Daoy (cell line): ENCODE measurements at places on chromosomes 16 and 17. TPM values are rescaled to one million over a fixed set of nuclear protein-coding genes. Genes with fewer than 3 reads are reported as not detected.

SLC38A8 gene
- not detected in 2 replicates for total RNA-seq

RASD1 gene
- 0.46 TPM in 1 of 2 replicates, not detected in the other for total RNA-seq

TNFRSF17 gene
- not detected in 2 replicates for total RNA-seq

SYCE1L gene
- not detected in 2 replicates for total RNA-seq

CHD9NB gene
- 0.17 TPM in 1 of 2 replicates, not detected in the other for total RNA-seq

CDC42EP4 gene
- 39.7 and 50.5 TPM in 2 replicates for total RNA-seq

GRAP gene
- not detected in 2 replicates for total RNA-seq

EVPL gene
- total RNA-seq = 0.06 and 0.12 TPM in 2 replicates

SLC52A1 gene
- not detected in 2 replicates for total RNA-seq

P2RX5 gene
- total RNA-seq = 11.5 and 14.5 TPM in 2 replicates

TUBD1 gene
- total RNA-seq = 16.4 and 19.8 TPM in 2 replicates

CLDN7 gene
- not detected in 2 replicates for total RNA-seq

CMTM4 gene
- total RNA-seq = 14.7 and 18.9 TPM in 2 replicates

ASB16 gene
- not detected in 2 replicates for total RNA-seq

SMTNL2 gene
- total RNA-seq = not detected in 2 replicates

CORO6 gene
- 0.51 TPM in 1 of 2 replicates, not detected in the other for total RNA-seq

PRR35 gene
- 0.23 TPM in 1 of 2 replicates, not detected in the other for total RNA-seq

SPHK1 gene
- total RNA-seq = 72.9 and 91.9 TPM in 2 replicates

NUPR1 gene
- 1.5 and 19.5 TPM in 2 replicates for total RNA-seq

KRTAP4-9 gene
- total RNA-seq = not detected in 2 replicates

ADORA2B gene
- 37.1 and 48.8 TPM in 2 replicates for total RNA-seq

MGAT5B gene
- 4.1 and 5.4 TPM in 2 replicates for total RNA-seq

ZNHIT3 gene
- 56.0 and 61.0 TPM in 2 replicates for total RNA-seq

DPEP2 gene
- not detected in 2 replicates for total RNA-seq

KREMEN2 gene
- 0.39 and 1.3 TPM in 2 replicates for total RNA-seq

TLCD3B gene
- total RNA-seq = not detected in 2 replicates

NPIPA3 gene
- 0.24 TPM in 1 of 2 replicates, not detected in the other for total RNA-seq

SKAP1 gene
- total RNA-seq = 0.17 TPM in 1 of 2 replicates, not detected in the other

KRTAP3-2 gene
- not detected in 2 replicates for total RNA-seq

GNG13 gene
- not detected in 2 replicates for total RNA-seq

ZNF263 gene
- 28.8 and 61.1 TPM in 2 replicates for total RNA-seq

CBFA2T3 gene
- not detected in 2 replicates for total RNA-seq

SLC47A1 gene
- total RNA-seq = not detected in 2 replicates

C17orf50 gene
- not detected in 2 replicates for total RNA-seq

ACAP1 gene
- 2.7 TPM in 1 of 2 replicates, not detected in the other for total RNA-seq

FNDC8 gene
- not detected in 2 replicates for total RNA-seq

SCPEP1 gene
- 27.5 and 28.3 TPM in 2 replicates for total RNA-seq

C17orf67 gene
- total RNA-seq = 0.17 TPM in 1 of 2 replicates, not detected in the other

TEKT1 gene
- total RNA-seq = not detected in 2 replicates

MMP25 gene
- total RNA-seq = 0.17 and 0.54 TPM in 2 replicates

RHBDF1 gene
- total RNA-seq = 4.7 and 9.3 TPM in 2 replicates

PPP1R27 gene
- total RNA-seq = not detected in 2 replicates

CNTD1 gene
- total RNA-seq = 0.06 TPM in 1 of 2 replicates, not detected in the other
